ENCODE measurements at places on chromosomes 7 and 10. TPM values are rescaled to one million over a fixed set of nuclear protein-coding genes. Genes with fewer than 3 reads are reported as not detected.

DNA sequence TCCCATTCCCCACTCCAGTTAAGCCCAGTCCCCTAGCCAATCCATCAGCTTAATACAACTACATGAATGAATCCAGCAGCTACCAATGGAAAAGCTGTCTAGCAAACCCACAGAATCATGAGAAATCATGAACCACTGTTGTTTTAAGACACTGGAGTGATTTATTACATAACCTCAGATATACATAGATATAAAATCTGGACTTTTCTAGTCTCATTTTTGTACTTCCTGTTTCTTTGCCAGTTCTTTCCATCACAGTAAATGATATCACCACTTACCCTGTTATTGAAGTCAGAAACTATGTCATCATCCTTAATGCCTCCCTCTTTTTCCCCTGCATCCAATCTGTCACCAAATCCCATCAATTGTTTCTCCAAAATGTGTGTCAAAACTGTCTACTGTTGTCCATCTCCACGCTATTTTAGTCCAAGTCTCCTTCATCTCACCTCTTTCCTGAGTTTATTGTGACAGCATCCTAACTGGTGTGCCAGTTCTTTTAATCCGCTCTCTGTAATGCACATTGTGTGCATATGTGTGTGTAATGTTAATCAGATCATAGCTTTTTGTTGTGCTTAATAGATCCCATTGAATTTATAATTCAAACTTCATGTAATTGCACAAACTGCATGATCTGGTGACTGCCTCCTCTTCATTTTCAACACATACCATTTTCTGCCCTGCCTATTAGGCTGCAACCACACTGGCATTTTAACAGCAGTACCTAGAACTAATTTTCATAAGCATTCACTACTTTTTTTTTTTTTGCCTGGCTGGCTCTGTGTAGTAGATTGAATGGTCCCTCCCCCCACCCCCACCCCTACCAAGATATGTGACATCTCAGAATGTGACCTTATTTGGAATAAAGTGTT lies 56.0 kb downstream of the MKLN1 start:
- no peaks in the 10 kb centered on the region for H3K27me3 ChIP-seq
- H3K27ac ChIP-seq = no peak overlapping the region
- H3K4me3 ChIP-seq = no peak overlapping the region
- peaks cover 18% of the 10 kb centered on the region for H3K4me1 ChIP-seq
- H3K36me3 ChIP-seq = peaks cover 19% of the 10 kb centered on the region

- no peak overlapping the region for H3K4me3 ChIP-seq
- H3K27ac ChIP-seq = no peak overlapping the region
- no peaks in the 10 kb centered on the region for H3K36me3 ChIP-seq
- H3K27me3 ChIP-seq = no peaks in the 10 kb centered on the region
Measured at GRCh38 chr10:131356442-131356841, 44.9 kb upstream of the TCERG1L start.

DNA sequence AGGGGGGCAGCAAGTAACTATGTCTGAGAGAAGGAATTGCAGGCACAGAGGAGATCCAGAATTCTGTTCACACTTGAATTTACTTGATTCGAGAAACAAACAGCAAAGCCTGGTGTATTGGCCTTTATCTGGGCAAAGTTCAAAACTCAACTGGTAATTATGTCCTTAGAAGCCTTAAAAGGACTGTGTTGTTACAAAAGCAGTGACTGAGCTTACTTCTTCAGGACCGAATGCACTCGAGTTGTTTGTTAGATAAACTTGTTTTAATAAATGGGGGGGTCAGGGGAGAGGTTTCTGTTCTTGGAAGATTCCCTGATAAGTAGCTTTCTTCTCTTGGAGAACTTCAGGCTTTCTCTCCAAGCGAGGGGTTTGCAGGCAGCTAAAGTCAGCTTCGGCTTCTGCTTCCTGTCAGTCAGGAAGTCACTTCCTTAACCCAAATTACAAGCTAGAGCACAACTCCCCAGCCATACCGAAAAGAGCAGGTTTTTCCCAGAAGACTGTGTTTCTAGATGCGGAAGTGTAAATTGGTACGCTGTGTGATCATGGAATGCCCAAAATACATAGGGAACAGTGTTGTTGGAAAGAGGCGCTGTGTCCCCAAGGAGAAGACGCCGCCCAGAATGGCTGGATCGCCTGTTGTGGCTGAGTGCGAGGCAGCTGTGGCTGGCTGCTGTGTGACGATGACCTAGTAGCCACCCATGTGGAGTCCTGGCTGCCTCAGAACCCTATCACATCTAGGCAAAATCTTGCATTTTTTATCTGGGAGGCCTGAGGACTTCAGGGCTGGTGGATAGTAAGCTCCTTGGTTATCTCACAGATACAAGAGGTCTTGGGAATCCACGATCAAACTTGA lies 110.4 kb downstream of the TCF7L2 start:
- peaks cover 4% of the 10 kb centered on the region for H3K27me3 ChIP-seq
- no peak for DNase-seq
- H3K36me3 ChIP-seq = no peaks in the 10 kb centered on the region
- H3K27ac ChIP-seq = no peak overlapping the region

The COX19 gene
- 18.7 TPM for total RNA-seq

- no peaks in the 10 kb centered on the region for H3K36me3 ChIP-seq
- peak overlapping the region; percentile 74 for H3K4me3 ChIP-seq
- DNase-seq = peak; percentile 43
- peaks cover 18% of the 10 kb centered on the region for H3K27me3 ChIP-seq
- H3K4me1 ChIP-seq = peaks cover 11% of the 10 kb centered on the region
Measured at GRCh38 chr7:87627634-87627994, 584 bp upstream of the RUNDC3B start.

- H3K36me3 ChIP-seq = peaks cover 58% of the 10 kb centered on the region
- DNase-seq = no peak
- H3K4me3 ChIP-seq = no peak overlapping the region
- H3K27ac ChIP-seq = peak overlapping the region; percentile 64
- no peaks in the 10 kb centered on the region for H3K27me3 ChIP-seq
Measured at GRCh38 chr10:110513949-110514348, 16.2 kb downstream of the DUSP5 start.

DNA sequence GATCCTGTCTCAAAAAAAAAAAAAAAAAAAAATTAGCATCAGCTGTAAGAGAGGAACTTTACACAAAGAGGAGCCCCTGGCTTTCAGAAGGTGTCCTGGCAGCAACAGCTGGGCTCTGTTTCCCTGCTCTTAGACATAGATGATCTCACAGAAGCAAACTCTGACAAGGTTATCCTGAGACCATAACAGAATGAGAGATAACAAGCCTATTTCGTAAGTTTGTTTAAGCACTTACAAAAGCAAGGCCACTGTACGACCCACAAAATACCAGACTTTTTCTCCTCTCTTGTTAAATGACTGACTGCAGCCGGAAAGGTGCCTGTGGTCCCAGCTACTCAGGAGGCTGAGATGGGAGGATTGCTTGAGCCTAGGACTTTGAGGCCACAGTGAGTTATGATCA lies 33.3 kb upstream of the OTUD1 start:
- no peaks in the 10 kb centered on the region for H3K36me3 ChIP-seq
- H3K4me1 ChIP-seq = no peaks in the 10 kb centered on the region
- no peak for DNase-seq
- H3K27ac ChIP-seq = no peak overlapping the region

The CLEC2L gene
- not detected for total RNA-seq

DNA sequence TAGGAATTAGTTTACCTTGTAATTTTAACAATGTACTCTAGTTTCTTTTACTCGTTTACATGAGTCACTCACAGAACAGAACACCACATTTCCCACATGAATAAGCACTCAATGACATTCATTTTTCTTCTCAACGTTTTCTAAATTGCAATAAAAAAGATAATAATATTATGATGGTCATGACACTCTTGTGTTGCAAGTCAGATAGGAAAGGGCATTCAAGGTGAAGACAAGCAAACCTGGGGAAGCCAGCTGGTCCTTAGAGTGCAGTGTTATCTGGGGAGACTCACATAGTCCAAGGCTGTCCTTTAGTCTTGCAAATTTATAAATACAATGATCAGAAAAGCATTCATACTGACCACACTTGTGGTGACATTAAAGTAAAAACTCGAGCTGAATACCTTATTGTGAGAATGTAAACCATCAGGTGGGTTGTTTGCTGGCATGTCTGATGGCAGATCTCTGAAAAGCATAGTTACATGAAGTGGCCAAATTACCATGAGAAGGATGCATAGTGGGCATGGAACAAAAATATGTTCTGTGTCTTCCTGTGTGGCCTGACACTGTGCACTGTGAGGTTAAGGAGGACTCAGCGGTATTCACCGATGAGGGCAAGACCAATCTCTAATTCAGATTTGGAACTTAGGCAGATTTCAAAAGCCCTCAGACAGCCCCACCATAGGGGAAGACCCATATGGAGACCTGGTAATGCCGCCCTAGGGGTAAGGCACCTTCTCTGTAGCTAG lies 158.9 kb upstream of the ASAH2 start:
- peak; percentile 59 for DNase-seq
- H3K4me3 ChIP-seq = peak overlapping the region; percentile 4
- H3K27ac ChIP-seq = peak overlapping the region; percentile 64
- H3K4me1 ChIP-seq = peaks cover 61% of the 10 kb centered on the region

The HGF gene
- total RNA-seq = not detected

GRCh38 chr10:75021379-75022249 lies 89.8 kb upstream of the SAMD8 start:
- H3K4me1 ChIP-seq = peaks cover 15% of the 10 kb centered on the region
- no peak overlapping the region for H3K4me3 ChIP-seq
- peaks cover 13% of the 10 kb centered on the region for H3K36me3 ChIP-seq

The GBX1 gene
- not detected for total RNA-seq

- no peaks in the 10 kb centered on the region for H3K4me1 ChIP-seq
- no peak for DNase-seq
- no peak overlapping the region for H3K4me3 ChIP-seq
- H3K27ac ChIP-seq = no peak overlapping the region
- H3K36me3 ChIP-seq = peaks cover 3% of the 10 kb centered on the region
Measured at GRCh38 chr7:155919391-155920067, 107.3 kb upstream of the SHH start.

The SPDYE2B gene
- not detected for total RNA-seq

- H3K4me3 ChIP-seq = no peak overlapping the region
- peaks cover 6% of the 10 kb centered on the region for H3K27me3 ChIP-seq
- no peaks in the 10 kb centered on the region for H3K4me1 ChIP-seq
- H3K27ac ChIP-seq = no peak overlapping the region
- DNase-seq = no peak
Measured at GRCh38 chr10:129329385-129330055, 137.5 kb upstream of the MGMT start.

- no peak overlapping the region for H3K4me3 ChIP-seq
- H3K27ac ChIP-seq = no peak overlapping the region
- peaks cover 5% of the 10 kb centered on the region for H3K27me3 ChIP-seq
- no peak for DNase-seq
- no peaks in the 10 kb centered on the region for H3K4me1 ChIP-seq
Measured at GRCh38 chr10:123800289-123800688, 91.3 kb downstream of the CPXM2 start.

The FAM25G gene
- not detected for total RNA-seq

DNA sequence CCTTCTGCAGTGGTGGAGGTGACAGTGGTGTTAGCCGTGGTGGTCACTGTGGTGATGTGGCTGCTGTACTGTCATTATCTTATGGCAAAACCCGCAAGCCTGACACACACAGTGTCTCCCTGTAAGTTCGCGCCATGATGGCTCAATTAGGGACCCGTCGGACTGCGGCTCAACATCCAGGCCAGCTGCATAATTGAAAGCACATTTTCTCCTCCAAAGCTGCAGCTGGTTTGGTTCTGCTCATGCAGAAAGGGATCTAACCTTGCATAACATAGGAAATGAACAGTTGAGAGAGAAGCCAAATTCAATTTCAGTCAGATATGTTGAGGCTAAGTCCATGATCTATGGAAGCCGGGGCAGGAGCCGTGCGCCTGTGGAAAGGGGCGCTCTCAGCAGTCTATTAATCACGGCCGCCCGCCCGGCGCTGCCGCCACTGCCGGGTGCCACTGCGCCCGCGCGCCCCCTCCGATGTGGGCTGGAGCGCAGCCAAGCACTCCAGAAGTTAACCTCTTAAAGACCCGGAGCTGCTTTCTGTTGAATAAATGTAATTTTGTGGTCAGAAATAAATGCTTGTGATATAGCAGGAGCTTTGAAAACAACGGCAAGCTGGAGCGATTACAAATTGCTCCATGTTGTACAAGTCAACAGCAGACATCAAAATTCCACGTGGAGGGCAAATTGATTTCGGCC lies 227.7 kb downstream of the CUX1 start:
- no peaks in the 10 kb centered on the region for H3K36me3 ChIP-seq
- DNase-seq = no peak
- H3K4me3 ChIP-seq = no peak overlapping the region

DNA sequence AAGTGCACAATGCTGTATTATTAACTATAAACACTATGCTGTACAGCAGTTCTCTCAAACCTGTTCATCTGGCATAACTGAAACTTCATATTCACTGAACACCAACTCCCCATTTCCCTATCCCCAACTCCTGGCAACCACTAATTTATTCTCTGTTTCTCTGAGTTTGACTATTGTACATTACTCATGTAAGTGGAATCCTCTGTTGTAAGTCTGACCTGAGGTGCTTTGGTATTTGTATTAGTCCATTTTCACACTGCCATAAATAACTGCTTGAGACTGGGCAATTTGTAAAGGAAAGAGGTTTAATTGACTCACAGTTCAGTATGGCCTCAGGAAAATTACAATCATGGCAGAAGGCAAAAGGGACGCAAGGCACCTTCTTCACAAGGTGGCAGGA lies 266.3 kb downstream of the PPP1R3A start:
- DNase-seq = no peak
- H3K4me3 ChIP-seq = no peak overlapping the region
- no peaks in the 10 kb centered on the region for H3K4me1 ChIP-seq
- no peaks in the 10 kb centered on the region for H3K27me3 ChIP-seq

GRCh38 chr7:95847061-95847460 lies 74.7 kb downstream of the DYNC1I1 start:
- H3K4me3 ChIP-seq = no peak overlapping the region
- H3K27ac ChIP-seq = no peak overlapping the region
- no peaks in the 10 kb centered on the region for H3K27me3 ChIP-seq

- no peak for DNase-seq
- no peak overlapping the region for H3K27ac ChIP-seq
- peaks cover 26% of the 10 kb centered on the region for H3K36me3 ChIP-seq
- no peak overlapping the region for H3K4me3 ChIP-seq
- H3K27me3 ChIP-seq = no peaks in the 10 kb centered on the region
Measured at GRCh38 chr7:55387062-55387965, 22.2 kb downstream of the LANCL2 start.

- H3K27me3 ChIP-seq = no peaks in the 10 kb centered on the region
- no peak overlapping the region for H3K4me3 ChIP-seq
- H3K36me3 ChIP-seq = peaks cover 10% of the 10 kb centered on the region
- H3K4me1 ChIP-seq = peaks cover 2% of the 10 kb centered on the region
Measured at GRCh38 chr10:114479307-114479706, 75.0 kb upstream of the AFAP1L2 start.

The CDCA7L gene
- 103 TPM for total RNA-seq

DNA sequence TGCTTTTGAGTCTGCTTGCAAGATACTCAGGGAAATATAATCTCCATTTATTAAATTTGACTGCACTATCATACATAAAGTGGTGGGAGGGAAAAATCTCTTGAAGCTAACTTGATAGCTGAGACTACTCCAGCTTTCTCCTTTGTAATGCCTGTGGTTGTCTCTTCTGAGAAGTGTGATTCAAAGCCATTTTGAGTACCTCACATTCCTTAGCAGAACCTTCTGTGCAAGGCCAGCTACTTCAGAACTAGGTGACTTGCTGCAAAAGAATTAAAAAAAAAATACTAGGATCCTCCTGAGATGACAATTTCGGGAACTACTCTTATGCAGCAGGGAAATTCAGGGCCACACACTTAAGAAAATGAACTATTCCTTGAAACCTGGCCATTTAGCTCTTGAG lies 294.8 kb downstream of the MDFIC start:
- H3K4me1 ChIP-seq = peaks cover 9% of the 10 kb centered on the region
- DNase-seq = no peak
- H3K4me3 ChIP-seq = no peak overlapping the region
- no peak overlapping the region for H3K27ac ChIP-seq
- no peaks in the 10 kb centered on the region for H3K36me3 ChIP-seq

The GSAP gene
- 3.5 TPM for total RNA-seq

Measured in activated CD8-positive, alpha-beta memory T cell treated with anti-CD3 and anti-CD28 coated beads, Interleukin-2, amount 10 ng/mL, durations not matched to agents 7 days and 5 days (primary cell).